ENCODE measurements at places on chromosomes 7 and 10.
A peak's percentile ranks its signal among the peaks of the same experiment; 100 is the strongest.

GRCh38 chr10:119860866-119861607 is 11.6 kb downstream of the MCMBP start:
- no peak for DNase-seq

DNA sequence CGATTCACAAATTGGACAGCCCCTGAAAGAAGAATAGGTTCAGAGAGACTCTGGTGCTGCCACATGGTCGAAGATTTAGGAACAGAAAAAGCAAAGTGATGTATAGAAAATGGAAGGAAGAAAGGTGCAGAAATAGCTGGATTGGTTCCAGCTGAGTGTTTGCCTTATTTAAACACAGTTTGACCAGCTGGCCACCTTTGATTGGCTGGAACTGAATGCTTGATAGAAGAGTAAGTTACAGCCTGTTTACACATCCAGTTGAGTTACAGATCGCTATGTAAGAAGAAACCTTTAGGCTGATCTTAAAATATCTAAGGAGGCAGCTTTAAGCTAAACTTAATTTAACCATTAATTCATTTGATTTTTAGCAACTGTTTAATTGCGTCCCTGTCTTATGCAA is 40.3 kb upstream of the KAT6B start:
- no peak for DNase-seq

GRCh38 chr10:52488606-52489485 is 174.8 kb downstream of the DKK1 start:
- DNase-seq = peak; percentile 38

DNA sequence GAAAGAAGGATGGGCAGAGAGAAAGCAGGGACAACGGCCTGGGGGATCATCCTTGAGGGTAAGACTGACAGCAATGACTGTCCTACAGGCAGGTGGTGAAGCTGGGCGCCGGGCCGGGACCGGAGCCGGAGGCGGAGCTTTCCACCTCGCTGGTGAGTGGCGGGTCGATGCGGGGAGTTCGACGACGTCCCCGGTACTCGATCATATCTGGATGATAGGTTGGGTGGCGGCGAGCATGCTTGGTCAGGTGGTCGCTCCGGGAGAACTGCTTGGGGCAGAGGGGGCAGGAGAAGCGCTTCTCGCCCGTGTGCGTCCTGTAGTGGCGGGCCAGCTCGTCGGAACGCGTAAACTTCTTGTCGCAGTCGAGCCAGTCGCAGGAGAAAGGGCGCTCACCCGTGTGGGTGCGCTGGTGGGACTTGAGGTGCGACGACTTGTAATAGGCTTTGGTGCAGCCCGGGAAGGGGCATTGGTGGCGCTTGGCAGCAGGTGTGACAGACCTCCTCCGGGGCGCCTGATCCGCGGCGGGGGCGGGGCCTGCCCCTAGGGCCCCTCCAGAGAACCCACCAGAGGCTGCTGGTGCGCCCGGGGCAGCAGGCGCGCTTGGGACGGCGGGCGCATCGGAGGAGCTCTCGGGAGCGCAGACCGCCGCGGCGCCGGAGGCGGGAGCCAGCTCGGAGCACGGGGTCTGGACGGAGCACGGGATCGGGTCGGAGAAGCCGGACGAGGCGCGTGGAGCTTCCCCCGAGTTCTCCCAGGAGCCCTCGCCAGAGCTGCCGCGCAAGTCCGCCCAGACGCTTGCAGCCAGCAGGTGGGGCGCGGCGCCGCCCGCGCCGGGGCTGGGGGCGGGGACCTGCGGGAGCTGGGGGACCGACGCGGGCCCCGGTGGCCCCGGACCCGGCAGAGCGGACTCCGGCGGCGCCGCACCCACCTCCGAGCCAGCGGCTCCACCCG is 752 bp downstream of the KLF14 start:
- DNase-seq = no peak

GRCh38 chr10:84026821-84027257 is 112.5 kb upstream of the GHITM start:
- peak; percentile 11 for DNase-seq

DNA sequence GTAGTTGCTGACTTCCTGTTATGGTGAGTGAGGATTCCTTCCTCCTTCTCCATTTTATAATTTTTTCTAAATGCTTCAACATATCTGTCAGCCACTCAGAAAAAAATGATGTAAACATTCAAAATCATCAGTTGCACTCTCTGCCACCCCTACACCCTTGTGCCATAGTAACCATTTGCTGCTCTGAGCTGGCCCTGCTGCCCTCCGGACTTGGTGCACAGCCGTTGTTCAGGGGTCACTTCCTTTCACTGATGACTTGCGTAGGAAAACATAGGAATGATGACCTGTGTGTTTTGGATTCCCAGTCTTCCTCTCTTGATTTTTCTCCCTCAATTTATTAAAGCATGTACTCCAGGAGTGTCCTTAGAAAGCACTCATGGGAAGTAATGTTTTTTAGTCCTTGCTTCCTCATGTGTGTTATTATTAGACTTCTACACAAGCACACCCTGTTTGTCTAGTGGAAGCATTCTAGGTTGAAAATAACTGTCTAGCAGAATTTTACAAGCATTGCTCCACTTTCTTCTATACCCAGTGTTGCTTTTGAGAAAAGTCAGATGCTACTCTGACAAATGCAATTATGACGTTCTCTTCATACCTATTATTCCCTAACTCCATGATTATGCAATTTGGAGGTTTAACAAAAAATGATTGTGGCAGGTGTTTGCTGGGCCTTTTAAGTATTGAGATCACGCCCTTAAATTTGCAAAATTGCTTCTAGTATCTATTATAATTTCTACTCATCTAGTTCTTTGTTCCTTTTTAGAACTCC is 62.6 kb upstream of the MTPN start:
- DNase-seq = no peak

DNA sequence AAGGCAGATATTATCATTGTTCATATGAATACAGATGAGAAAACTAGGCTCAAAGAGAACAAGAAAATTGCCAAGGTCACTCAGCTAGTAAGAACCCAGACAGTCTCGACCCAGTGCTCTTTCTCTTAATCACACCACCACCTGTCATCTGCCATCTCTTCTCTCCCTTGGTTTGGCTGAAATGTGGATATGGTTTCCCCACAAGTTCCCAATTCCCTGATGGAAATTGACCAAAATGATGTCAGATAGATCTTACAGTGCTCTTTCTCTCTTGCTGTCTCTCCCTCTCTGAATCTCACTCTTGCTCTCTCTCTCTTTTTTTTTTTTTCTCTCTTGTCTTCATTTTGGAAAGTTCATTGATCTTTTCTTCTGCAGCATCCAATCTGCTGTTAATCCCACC is 9.1 kb downstream of the C10orf90 start:
- DNase-seq = no peak

- no peak for DNase-seq
Observed at GRCh38 chr10:114262496-114262895, 23.4 kb downstream of the VWA2 start.

DNA sequence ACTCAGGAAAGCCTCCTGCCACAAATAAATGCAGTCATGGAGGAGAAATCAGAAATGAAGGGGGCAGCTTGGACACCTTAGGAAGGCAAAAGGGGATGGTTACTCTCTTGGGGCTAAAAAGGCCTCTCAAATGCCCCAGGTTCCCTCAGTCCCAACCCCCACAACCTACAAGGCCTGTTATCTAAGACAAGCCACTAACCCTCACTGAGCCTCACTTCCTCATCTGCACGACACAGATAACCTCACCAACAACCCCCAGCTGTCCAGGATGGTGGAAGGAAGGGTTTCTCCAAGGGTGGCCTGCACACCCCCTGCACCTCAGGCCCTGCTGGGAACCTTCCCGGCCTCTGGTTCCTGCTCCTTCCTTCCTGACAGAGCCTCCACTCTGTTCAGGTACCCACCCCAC is 29.2 kb downstream of the SORBS1 start:
- no peak for DNase-seq

DNA sequence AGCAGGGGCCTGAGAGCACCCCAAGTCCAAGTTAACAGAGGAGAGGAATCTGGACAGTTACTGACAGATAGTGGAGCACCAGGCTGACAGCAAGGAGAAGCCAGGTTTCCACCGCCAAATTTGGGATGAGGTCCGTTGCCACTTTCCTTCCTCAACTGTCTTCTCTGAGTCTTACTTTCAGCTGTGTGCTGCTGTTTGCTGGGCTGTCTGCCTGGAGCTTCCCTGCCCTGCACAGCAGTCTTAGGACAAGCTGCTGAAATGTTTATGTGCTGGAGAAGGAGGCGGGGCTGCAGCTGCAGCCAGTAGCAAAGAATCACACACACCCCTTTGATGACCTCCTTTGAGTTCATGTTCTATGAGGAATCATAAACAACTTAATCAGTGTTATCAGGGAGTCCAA is 17.4 kb upstream of the CYP3A7 start:
- DNase-seq = no peak

GRCh38 chr7:121873289-121874194 is 581 bp downstream of the PTPRZ1 start:
- no peak for DNase-seq

DNA sequence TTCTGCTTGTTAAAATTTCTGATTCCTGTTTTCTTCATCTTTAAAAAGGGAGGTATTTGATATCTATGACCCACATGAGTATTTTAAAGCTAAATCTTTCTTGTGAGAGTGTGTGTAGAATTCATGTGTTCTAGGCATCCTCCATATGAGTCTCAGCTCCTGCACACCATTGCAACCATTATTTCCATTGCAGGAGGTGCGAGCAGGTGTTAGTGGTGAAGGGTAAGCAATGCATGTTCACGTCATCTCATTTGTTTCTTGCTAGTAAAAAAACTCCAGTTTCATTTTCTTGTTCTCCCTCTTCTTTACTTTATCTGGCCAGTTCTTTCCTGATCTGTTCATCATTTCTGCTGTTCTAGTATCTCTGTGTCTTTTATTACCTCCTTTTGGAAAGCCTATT is 100.5 kb downstream of the ADRA2A start:
- no peak for DNase-seq

GRCh38 chr10:11448190-11448544 is 163.3 kb downstream of the USP6NL start:
- DNase-seq = no peak

DNA sequence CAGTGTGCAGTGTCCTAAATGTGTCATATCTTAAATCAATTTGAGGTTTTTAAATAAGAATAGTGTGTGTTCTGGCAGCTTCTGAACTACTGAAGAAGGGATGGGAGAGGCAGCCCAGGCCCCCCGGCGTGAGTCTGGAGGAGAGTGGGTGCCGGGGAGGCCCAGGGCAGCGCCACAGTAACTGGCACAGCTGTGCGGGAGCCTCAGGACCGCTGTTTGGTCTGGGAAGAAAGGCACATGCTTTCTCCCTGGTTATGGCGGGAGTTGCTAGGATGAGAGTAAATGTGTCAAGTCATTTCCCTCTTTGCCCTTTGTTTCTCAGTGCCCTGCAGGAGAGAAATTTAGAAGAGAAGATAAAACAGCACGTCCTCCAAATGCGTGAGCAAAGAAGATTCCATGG is 31.9 kb upstream of the PWWP2B start:
- DNase-seq = no peak

DNA sequence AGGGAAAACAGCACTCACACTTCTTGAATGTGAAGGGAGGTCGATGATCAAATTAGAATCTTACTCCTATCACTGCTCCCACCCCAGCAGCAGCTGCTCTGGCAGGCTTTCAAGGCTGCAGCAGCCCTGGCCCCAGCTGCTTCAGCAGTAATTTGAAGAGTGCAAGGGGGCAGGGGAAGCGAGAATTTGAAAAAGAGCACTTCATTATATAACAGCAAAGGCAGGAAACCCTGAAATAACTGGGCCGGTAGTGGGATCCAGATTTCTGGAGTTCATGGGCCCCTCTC is 44.9 kb downstream of the MYPN start:
- DNase-seq = no peak

DNA sequence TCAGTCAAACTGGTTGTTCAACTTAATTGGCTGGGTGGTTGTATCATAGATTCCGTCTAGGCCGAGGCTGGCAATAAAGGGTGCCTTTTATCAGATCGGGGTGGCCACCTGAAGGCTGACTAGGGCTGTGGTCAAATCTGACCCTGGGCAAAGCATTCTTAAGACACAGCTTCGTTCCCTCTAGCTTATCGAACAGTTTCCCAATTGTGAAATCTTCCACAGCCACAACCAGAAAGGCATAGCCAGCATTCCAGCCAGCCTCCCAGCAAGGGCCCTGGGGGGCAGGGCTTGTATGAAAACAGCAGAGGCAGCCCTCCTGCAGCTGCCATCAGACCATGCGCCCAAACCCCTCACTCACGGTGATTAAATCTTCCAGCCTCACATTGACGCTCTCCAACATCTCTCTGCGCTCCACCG is 42.5 kb upstream of the TMEM213 start:
- DNase-seq = peak; percentile 86

DNA sequence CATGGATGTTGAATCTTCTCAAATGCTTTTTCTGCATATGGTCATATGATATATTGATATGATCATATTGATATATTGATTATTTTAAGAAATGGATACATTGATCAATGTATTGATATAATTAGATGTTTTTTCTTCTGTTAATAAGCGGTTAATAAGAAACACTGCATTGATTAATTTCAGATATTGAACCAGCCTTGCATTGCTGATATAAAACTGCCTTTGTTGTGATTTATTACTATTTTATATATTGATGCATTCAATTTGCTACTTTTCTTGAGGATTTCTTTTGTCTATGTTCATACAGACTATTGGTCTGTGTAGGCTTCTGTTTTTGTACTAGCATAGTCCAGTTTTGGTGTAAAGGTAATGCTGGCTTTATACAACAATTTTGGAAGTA is 79.7 kb upstream of the ELN start:
- no peak for DNase-seq

DNA sequence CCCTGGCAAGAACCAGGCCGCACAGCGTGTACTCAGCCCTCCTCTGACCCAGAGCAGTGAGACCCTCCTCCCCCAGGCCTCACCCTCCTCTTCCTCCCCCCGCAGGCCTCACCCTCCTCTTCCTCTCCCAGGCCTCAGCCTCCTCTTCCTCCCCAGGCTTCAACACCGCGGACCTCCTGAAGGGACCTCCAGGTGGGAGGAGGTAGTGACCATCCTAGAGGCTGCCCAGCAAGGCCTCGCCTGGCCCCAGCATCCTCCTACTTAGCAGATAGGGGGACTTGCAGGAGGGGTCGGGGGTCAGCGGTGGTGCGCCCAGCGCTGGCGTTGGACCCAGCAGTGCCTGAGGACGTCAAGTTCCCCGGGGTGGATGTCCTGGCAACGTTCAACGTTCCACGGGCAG is 270.8 kb downstream of the ELFN1 start:
- DNase-seq = no peak

- no peak for DNase-seq
Observed at GRCh38 chr7:7569615-7570014, 2.9 kb downstream of the MIOS start.

GRCh38 chr10:15416034-15416433 is 44.9 kb upstream of the FAM171A1 start:
- no peak for DNase-seq

GRCh38 chr10:51706225-51706624 is 6.8 kb upstream of the CSTF2T start:
- no peak for DNase-seq
